ENCODE measurements at places on chromosomes 3 and 15. TPM values are rescaled to one million over a fixed set of nuclear protein-coding genes. Genes with fewer than 3 reads are reported as not detected.

GRCh38 chr15:101438482-101439284 lies 50.8 kb downstream of the PCSK6 start:
- DNase-seq, result no peak
- no peaks in the 10 kb centered on the region for H3K36me3 ChIP-seq
- no peaks in the 10 kb centered on the region for H3K4me1 ChIP-seq
- H3K27me3 ChIP-seq, result peaks cover 3% of the 10 kb centered on the region
- no peak overlapping the region for H3K4me3 ChIP-seq

Gene FGF12
- 2.1 TPM for total RNA-seq

Gene OR5K2
- total RNA-seq, result not detected

Gene DPH6
- total RNA-seq, result 25.7 TPM

GRCh38 chr15:42549741-42550392 lies 1.2 kb downstream of the HAUS2 start:
- peak overlapping the region; percentile 95 for H3K4me3 ChIP-seq
- peaks cover 8% of the 10 kb centered on the region for H3K36me3 ChIP-seq
- peaks cover 7% of the 10 kb centered on the region for H3K4me1 ChIP-seq

DNA sequence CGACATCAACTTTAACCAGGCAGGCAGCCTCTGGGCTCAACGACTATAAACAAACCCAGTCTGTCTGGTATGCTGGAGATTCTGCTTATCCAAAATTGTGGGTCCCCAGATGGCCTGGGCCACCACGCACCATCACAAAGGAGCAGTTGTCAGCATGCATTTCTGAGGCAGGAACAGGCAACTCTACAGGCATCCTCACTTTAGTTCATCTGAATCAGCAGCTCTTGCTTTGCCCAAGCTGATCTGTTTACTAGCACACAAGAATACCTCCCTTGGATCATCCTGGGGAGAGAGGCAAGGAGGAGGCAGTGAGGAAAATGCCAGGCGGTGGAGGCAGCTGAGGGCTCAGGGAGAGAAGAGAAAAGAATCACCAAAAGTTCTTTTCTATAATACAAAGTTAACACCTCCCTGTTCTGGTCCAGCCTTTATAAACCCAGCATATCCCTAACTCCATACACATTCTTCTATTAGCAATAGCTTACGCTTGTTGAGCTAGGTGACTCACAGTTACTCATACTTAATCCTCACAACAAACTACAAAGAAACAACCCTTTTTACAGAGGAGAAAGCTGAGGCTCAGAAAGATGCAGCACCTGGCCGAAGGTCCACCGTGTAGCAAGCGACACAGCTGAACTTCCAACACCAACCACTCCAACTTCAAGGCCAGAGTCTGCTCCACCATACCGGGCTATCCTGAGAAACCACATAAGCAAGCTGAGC lies 33.6 kb downstream of the ZDHHC3 start:
- no peaks in the 10 kb centered on the region for H3K27me3 ChIP-seq
- peaks cover 44% of the 10 kb centered on the region for H3K36me3 ChIP-seq
- H3K4me3 ChIP-seq, result no peak overlapping the region
- DNase-seq, result no peak

GRCh38 chr3:132318451-132318850 lies 1.2 kb downstream of the ACP3 start:
- peaks cover 37% of the 10 kb centered on the region for H3K4me1 ChIP-seq
- no peaks in the 10 kb centered on the region for H3K27me3 ChIP-seq
- no peaks in the 10 kb centered on the region for H3K36me3 ChIP-seq
- peak overlapping the region; percentile 66 for H3K27ac ChIP-seq
- DNase-seq, result no peak

- H3K27ac ChIP-seq, result peak overlapping the region; percentile 92
- no peaks in the 10 kb centered on the region for H3K27me3 ChIP-seq
- H3K4me3 ChIP-seq, result peak overlapping the region; percentile 89
- DNase-seq, result peak; percentile 4
- H3K4me1 ChIP-seq, result no peaks in the 10 kb centered on the region
These were observed 632 bp downstream of the MTHFS start for GRCh38 chr15:79896131-79896633.

DNA sequence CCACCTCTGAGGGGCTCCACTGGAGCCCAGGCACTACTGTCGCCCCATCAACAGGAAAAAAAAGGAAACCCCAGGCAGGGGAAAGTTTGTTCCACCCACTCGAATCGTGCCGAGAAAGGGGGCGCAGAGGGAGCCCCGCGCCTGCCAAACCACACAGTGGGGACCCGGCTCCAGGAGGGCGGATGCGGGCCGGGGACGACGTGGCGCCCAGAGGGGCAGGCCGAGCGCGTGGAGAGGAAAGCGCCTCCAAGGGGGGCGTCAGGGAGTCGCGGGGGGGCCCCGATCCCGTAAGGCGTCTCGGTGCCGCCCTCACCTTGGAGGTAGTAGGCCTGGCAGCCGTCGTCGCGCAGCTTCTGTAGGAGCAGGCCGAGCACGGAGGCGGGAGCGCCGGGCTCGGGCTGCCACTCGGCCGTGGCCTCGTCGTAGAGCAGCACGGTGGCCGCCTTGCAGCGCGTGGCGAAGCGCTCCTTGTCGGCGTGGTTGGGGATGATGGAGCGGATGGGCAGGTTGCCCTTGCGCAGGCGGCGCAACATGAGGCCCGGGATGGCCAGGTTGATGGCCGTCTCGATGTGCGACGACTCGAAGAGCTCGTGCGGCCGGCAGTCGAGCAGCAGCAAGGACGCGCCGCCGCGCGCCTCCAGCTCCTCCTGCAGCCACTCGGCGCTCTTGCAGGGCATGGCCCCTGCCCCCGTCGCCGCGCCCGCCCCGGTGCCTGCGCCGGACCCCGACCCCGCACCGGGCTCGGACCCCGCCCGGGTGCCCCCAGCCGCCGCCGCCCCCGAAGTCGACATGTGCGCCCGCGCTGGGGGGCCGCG lies 627 bp downstream of the DUSP7 start:
- H3K36me3 ChIP-seq, result peaks cover 13% of the 10 kb centered on the region
- peak overlapping the region; percentile 73 for H3K27ac ChIP-seq
- no peaks in the 10 kb centered on the region for H3K4me1 ChIP-seq
- DNase-seq, result peak; percentile 48

GRCh38 chr3:85835857-85836440 lies 877.2 kb downstream of the CADM2 start:
- no peak for DNase-seq
- no peak overlapping the region for H3K4me3 ChIP-seq
- H3K4me1 ChIP-seq, result no peaks in the 10 kb centered on the region
- no peaks in the 10 kb centered on the region for H3K27me3 ChIP-seq
- H3K36me3 ChIP-seq, result no peaks in the 10 kb centered on the region
- no peak overlapping the region for H3K27ac ChIP-seq

DNA sequence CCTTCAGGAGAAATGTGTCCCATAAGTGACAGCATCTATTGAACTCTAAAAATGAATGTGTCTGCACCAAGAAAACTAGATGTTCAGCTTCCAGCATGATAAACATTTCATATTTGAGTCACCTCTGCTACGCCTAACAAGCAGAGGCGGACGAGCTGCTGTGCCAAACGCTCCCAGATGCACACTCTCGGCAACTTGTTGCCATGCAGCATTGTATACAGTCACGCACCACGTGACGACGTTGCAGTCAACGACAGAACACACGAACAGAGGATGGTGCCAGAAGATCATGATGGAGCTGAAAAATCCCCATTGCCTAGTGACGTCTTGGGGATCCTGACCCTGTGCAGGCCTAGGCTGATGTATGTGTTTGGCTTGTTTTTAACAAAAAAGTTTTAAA lies 137.5 kb downstream of the XXYLT1 start:
- no peaks in the 10 kb centered on the region for H3K36me3 ChIP-seq
- H3K4me3 ChIP-seq, result no peak overlapping the region
- no peak for DNase-seq
- peak overlapping the region; percentile 34 for H3K27ac ChIP-seq
- H3K4me1 ChIP-seq, result no peaks in the 10 kb centered on the region

Gene FANCI
- total RNA-seq, result 163 TPM

GRCh38 chr15:73119478-73119877 lies 67.2 kb downstream of the NEO1 start:
- H3K27ac ChIP-seq, result no peak overlapping the region
- no peaks in the 10 kb centered on the region for H3K27me3 ChIP-seq
- H3K4me1 ChIP-seq, result no peaks in the 10 kb centered on the region
- no peaks in the 10 kb centered on the region for H3K36me3 ChIP-seq
- DNase-seq, result no peak

Gene CIDEC
- not detected for total RNA-seq

Gene PLSCR5
- total RNA-seq, result not detected

Gene SLC2A2
- total RNA-seq, result not detected

DNA sequence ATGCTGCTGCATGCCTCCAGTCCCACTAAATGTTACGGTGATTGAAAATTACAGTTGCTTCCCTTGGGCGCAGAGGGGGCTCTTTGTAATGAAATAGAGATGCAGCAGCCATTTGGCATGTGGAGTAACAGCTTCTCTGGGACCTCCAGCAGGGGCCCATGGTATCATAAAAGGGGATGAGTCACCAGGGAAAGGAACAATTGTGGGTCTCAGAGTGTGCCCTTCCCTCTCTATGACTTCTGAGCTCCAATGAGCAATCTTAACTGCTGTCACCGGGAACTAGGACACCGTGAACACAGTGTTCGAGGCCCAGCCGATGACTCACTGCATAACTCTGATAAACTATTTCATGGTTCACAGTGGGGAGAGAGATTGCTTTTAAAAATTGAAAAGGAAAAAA lies 164.8 kb upstream of the NUDT16 start:
- no peaks in the 10 kb centered on the region for H3K36me3 ChIP-seq
- H3K4me3 ChIP-seq, result no peak overlapping the region
- H3K4me1 ChIP-seq, result peaks cover 15% of the 10 kb centered on the region
- H3K27ac ChIP-seq, result no peak overlapping the region

Gene TSC22D2
- total RNA-seq, result 28.8 TPM

Gene HACL1
- total RNA-seq, result 22.0 TPM

- H3K36me3 ChIP-seq, result no peaks in the 10 kb centered on the region
- DNase-seq, result peak; percentile 11
- H3K27me3 ChIP-seq, result no peaks in the 10 kb centered on the region
- no peak overlapping the region for H3K4me3 ChIP-seq
- peaks cover 20% of the 10 kb centered on the region for H3K4me1 ChIP-seq
These were observed 79.6 kb downstream of the DHX36 start for GRCh38 chr3:154244644-154245043.

DNA sequence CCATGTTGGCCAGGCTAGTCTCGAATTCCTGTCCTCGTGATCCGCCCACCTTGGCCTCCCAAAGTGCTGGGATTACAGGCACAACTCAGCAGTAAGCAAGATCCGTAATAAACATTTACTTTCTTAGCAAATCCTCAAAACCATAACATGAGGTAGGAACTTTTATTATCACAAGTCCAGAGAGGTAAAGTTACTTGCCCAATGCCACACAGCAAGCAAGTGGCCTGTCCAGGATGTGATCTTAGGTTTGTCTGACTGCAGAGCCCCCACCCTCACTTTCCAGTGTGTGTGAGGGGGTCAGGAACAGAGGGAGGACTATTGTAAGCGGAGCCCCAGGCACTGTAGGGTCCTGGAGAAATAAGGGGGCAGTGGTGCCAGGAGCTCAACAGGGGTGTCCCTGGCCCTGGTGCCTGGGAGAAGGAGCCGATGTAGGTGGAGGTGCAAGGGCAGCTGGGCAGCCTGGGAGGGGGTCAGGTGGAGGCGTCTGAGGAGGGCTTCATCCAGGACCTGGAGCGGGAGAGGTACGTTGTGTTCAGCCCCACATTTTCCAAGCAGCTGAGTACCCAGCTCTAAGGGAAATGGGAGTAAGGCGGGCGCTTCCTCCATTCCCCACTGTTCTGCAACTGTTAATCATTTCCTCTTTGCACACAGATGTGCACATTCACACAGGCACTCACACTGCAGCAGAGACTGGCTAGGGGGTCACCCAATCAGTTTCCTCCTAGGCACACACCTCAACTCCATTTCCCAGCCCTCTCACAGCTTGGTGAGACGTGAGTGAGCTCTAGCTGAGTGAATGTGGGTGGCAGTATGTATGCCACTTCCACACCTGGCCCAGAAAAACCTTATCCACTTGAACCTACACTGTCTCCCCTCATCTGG lies 5.9 kb downstream of the RPUSD3 start:
- no peak for DNase-seq
- H3K27me3 ChIP-seq, result no peaks in the 10 kb centered on the region
- H3K4me3 ChIP-seq, result no peak overlapping the region
- no peak overlapping the region for H3K27ac ChIP-seq
- no peaks in the 10 kb centered on the region for H3K4me1 ChIP-seq

GRCh38 chr3:155496206-155496605 lies 202.7 kb upstream of the STRIT1 start:
- H3K4me1 ChIP-seq, result no peaks in the 10 kb centered on the region
- no peaks in the 10 kb centered on the region for H3K36me3 ChIP-seq
- H3K27me3 ChIP-seq, result no peaks in the 10 kb centered on the region
- no peak for DNase-seq

DNA sequence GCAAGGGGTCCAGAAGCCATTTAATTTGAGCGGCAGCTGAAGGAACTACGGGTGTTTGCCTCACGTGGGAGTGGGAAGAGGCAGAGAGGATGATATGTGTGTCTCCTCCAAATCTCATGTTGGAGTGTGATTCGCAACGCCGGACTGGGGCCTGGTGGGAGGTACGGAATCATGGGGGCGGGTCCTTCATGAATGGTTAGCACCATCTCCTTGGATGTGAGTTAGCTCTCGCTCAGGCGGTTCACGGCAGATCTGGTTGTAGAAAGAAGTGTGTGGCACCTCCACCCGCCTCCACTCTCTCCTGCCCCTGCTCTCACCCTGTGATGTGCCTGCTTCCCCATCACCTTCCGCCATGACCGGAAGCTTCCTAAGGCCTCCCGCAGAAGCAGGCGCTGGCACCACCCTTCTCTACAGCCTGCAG lies 25.4 kb downstream of the XXYLT1 start:
- no peak overlapping the region for H3K4me3 ChIP-seq
- no peak for DNase-seq
- no peaks in the 10 kb centered on the region for H3K4me1 ChIP-seq
- no peaks in the 10 kb centered on the region for H3K27me3 ChIP-seq

DNA sequence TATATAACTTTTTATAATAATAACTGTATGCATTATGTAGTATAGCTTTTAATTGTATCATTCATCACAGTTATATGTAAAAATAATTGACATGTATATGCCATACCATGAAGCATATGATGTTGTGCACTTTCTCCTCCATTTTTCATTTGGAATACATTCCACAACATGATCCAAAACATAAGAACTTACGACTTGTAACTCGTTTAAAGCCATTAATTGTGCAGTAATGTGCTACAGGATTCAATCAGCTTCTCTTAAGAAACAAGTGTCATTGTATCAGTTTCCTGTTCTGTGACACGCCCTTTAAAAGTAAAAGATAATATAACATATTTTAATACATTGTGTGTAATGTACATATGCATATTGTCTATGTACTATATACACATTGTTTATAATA lies 2.2 kb downstream of the C3orf80 start:
- no peak overlapping the region for H3K4me3 ChIP-seq
- no peaks in the 10 kb centered on the region for H3K36me3 ChIP-seq
- H3K4me1 ChIP-seq, result peaks cover 11% of the 10 kb centered on the region
- no peak overlapping the region for H3K27ac ChIP-seq
- peaks cover 64% of the 10 kb centered on the region for H3K27me3 ChIP-seq

- H3K4me1 ChIP-seq, result no peaks in the 10 kb centered on the region
- DNase-seq, result no peak
- no peak overlapping the region for H3K4me3 ChIP-seq
- H3K27me3 ChIP-seq, result peaks cover 3% of the 10 kb centered on the region
- no peaks in the 10 kb centered on the region for H3K36me3 ChIP-seq
- H3K27ac ChIP-seq, result no peak overlapping the region
These were observed 3.5 kb upstream of the VIPR1 start for GRCh38 chr3:42498791-42499477.

Gene ABCC5
- 32.0 TPM for total RNA-seq

Gene GOLGA8G
- total RNA-seq, result not detected
